ENCODE measurements at places on chromosomes 13 and 19.

DNA sequence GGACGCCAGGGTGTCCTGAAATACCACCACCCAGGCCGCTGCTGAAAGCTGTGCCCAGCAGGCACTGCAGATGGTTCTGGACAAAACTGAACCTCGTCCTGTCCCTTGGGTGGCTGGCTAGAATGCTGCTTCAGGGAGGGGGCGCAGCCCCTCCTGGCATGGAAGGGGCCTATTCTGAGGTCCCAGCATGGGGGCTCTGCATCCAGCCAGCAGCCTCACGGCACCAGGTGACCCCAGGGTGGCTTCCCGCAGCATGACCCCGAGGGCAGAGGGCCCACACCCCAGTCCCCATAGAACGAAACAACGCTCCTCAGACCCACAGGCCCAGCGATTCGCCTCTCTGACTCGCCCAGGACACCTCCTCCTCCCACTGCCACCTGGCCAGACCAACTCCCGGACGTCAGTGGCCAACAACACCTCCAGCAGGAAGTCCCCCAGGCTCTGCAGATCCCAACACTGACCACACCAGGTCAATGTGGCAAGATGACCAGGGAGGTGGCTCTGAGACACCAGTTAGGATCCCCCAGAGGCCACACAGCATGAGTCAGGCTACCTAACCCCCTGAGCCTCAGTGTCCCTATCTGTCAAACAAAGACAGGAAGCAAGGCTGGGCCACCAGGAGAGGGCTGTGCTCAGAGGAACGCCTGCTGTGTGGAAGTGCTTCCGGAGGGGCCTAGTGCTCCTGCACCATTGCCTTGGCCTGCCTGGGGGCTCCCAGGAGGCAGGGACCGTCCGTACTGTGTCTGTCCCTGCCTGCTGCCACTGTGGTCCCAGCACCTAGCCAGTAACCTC is 6.1 kb downstream of the MKNK2 start:
- no peak for DNase-seq

GRCh38 chr13:45511310-45512097 is 46.8 kb downstream of the COG3 start:
- no peak for DNase-seq

- no peak for DNase-seq
Observed at GRCh38 chr13:104571161-104571892, 1505.1 kb upstream of the SLC10A2 start.

DNA sequence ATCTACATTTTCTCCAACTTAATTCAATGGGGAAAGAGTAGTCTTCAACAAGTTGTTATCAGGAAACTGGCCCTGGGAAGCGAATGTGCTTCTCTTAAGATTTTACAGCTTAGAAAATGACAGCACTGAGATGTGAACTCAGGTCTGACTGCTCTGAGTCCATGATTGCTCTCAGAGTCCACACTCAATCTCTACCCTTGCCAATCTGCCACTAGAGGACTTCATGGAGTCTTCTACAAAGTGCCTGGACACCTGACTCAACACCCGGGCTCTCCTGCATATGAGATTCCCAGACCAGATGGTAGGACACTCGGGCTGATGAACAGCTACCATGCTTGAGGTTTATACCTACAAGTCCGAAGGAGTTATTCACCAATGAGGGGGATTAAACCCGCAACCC is 74.8 kb downstream of the ABCC4 start:
- no peak for DNase-seq

DNA sequence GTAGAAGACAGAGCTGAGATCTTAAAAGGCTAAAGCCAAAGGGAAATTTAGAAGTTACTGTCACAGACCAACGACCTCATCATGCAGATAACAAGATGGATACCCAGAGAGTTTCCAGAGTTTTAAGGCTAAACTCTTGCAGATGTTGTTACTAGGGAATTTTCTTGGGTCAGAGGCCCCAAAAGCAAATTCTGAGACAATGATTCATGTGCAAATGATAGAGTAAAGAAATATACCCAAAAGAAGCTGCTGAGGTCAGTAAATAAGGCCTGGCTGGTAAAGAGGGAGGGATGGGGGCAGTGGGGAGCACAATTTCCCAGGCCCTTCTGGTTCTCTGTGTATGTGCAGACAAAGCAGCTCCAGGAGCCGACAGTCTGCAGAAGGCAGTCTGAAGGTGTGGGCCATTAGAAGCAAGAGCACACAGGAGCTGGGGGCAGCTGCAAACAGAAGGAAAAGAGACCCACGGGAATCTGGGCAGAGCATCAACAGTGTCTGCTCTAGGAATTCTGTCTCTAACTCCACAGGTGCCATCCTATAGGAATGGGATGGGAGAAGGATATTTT is 330.8 kb downstream of the TBC1D4 start:
- DNase-seq = no peak

DNA sequence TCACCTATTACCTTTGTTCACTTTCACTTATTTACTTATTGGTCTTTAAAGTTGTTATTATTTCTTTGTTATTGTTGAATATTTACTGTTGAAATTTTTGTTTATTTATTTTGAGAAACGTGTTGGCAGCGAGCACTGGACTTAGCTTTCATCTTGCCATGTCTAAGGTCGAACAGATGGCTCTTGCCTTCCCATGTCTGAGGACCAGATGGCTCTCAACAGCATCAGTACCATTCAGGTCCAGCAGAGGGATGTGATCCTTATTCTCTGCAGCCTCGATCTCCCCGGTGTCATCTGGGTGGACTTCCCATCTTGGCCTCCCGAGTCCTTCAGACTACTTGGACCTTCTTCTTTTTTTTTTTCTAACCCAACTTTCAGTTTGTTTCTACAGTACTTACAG is 1437.6 kb downstream of the UQCRFS1 start:
- no peak for DNase-seq

DNA sequence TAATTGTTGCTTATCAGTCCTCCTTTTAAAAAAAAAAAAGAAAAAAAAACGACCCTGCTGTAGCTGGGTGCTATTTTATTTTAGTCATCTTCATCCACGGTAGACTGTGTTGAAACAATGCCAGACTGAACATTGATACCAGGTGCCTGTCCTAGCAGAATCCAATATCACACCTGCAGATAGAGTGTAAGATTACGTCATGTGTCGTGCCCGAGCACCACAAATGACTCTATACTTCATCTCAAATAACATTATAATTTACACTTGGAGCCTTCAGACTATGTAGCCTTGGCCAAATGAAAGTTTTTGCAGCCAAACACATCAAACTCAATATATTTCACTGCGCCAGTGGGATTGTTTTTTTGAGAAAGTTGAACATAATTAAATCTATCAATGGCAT is 410.6 kb downstream of the FGF9 start:
- no peak for DNase-seq

- no peak for DNase-seq
Observed at GRCh38 chr13:32060401-32060878, 28.9 kb downstream of the FRY start.

GRCh38 chr19:51971624-51972023 is 15.0 kb downstream of the ZNF350 start:
- DNase-seq = no peak

DNA sequence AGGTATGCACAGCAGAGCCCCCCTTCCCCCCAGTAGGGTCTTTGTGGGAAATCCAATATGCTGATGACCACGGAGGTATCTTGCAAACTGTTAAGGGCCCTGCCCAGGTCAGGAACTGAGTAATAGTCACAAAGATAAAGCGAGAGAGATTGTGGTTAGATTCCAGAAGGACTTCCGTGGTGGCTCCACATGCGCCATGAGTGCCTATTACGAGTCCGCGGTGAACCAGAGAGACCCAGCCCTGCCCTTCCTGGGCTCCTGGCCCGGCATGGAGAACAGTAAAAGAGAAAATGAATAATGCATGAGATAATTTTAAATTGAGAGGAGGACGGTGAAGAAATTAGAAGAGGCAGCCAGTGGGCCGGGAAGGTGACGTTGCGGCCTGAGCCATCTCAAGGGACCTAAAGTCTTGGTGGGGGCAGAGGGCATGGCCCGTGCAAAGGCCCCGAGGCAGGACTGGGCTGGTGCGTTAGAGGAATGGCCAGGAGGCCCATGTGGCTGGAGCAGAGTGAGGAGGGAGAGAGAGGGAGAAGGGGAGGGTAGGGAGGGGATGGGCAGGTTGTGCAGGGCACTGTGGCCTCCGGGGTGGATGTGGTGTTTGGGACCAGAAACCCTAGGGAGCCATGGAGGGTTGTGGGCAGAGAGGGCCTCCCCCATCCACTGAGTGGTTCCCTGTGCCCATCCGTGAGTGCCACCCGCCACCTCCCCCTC is 46.6 kb upstream of the NFIC start:
- DNase-seq = no peak

GRCh38 chr13:50130123-50130946 is 115.1 kb downstream of the KCNRG start:
- no peak for DNase-seq

DNA sequence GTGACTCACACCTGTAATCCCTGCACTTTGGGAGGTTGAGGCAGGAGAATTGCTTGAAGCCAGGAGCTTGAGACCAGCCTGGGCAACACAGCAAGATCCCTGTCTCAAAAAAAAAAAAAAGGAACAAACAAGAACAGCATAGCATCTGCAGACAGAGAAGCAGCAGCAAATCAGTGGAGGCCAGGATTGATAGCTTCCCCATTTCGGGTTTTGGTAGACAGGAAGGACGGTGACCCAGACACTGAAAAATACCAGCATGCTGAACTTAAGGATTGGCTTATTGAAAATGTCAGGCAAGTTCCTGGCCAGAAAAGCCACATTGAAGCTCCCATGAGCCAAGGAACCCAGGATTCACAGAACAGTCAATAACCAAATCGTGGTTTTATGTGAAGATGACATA is 3.0 kb downstream of the ZNF490 start:
- DNase-seq = no peak

DNA sequence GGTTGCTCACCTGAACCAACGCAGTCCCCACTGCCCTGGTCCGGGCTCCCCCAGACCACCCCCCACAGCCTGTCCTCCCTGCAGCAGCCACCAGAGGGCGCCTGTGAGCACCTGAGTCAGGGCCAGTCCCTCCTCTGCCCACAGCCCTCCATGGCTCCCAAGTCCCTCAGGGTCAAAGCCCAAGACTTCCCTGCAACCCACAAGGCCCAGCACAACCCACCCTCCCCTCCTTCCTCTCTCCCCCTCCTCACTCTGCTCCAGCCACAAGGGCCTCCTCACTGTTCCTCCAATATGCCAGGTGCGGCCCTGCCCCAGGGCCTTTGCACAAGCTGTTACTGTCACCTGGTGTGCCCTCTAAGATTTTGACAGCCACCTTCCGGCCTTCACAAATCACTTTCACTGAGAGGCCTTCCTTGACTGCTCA is 10.9 kb downstream of the GNA15 start:
- DNase-seq = no peak

DNA sequence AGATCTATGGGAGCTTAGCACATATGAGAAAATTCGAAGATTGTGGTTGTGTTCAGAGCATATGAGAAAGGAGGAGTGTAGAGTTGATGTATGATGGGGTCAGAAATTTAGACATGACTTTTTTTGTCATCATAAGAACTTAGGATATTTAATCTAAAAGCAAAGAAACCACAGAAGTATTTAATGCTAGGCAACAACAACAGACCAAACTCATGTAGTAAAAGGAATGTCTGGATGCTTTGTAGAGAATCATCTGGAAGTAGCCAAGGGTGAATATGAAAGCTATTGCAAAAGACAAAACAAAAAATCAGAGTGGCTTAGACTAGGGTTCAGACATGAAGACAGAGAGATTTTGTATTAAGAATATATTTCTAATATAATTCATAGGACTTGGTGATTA is 190.3 kb downstream of the SLITRK1 start:
- DNase-seq = no peak

DNA sequence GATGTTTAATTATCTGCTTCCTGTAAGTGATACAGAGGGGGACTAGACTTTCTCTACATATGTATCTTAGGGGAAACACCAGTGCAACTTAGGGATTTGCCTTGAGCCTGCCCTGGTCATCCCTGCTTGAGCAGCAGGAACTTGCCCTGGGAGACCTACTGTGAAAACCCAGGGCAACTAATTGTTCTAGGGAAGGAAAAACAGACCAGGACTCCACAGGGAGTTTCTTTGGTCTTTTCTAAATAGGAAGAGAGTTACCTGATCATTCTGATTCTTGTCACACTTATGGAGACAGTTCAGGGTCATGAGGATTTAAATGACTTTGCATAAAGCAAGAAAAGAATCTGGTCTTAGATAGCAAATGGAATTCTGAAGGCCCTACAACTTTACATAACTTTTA is 89.1 kb downstream of the WASF3 start:
- no peak for DNase-seq

GRCh38 chr19:44636439-44637389 is 7.0 kb upstream of the PVR start:
- no peak for DNase-seq

DNA sequence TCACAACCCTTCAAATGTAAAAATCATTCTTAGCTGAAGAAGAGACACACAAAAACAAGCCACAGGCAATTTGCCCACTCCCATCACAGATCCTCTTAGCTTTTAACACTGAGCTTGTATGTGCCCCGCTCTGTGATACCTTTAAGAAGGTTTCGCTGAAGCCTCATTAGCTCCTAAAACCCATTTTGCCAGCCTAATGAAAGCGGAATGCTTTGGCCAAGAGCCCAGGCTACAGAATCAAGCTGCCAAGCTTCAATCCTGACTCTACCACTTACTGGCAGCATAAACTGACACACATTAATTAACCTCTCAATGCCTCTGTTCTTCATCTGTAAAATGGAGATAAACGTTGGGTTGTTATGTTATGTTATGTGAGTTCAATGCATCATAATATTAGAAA is 10.5 kb downstream of the ZNF112 start:
- no peak for DNase-seq

DNA sequence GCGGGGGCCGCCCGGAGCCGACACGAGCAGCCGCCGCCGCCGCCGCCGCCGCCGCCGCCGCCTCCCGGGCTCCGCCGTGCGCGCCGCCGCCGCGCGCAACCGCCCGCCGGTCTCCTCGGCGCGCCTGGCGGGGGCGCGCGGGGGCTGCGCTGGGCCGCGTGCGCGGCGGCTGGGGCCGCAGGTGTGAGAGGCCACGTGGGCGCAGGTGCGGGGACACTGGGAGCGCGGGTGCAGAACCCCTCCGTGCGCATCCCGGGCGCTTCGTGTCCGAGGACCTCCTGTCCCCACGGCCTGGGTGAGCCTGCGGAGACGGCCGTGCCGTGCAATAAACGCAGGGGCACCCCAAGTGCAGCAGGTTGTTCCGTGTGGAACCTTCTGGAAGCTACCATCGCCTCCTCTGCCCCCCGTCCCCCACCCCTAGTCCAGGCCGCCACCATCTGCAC is at the start of gene LINGO3:
LINGO3 (minus strand) TSS at position 41 of the 443 bp plus-strand sequence. CDS start 16,378 bp downstream, outside the sequence.
- DNase-seq = no peak

- DNase-seq = no peak
Observed at GRCh38 chr13:20350819-20351218, 118.7 kb upstream of the GJB6 start.

All from stimulated activated CD8-positive, alpha-beta memory T cell treated with anti-CD3 and anti-CD28 coated beads, Interleukin-7, amount 100 ng/mL, for 48 hours (primary cell).